ENCODE measurements at places on chromosomes 13 and 19.

DNA sequence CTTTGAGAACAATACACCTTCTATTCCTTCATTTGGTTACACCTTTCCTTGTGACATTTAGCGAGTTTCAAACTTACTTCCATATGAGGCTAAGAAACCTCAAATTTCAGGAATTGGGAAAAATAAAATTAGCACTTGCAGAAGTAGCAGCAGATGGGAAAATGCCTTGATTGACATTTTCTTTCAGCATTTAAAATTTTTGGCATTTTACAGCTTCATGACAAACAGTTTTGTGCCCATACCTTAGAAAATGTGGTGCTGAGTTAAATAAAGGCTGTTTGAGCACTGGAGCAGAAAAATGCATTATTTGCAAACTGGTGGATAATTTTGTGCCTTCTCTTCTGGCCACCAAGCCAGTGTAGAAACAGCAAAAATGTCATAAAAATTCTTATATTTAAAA is 95.4 kb downstream of the PCDH17 start:
- DNase-seq: no peak

GRCh38 chr19:35166100-35167063 is 11.8 kb downstream of the FXYD5 start:
- no peak for DNase-seq

- DNase-seq: no peak
Measured at GRCh38 chr13:49836516-49836915, 44.0 kb upstream of the KPNA3 start.

- no peak for DNase-seq
Measured at GRCh38 chr13:33679658-33680012, 138.3 kb upstream of the RFC3 start.

- no peak for DNase-seq
Measured at GRCh38 chr19:38691938-38692457, 44.5 kb downstream of the ACTN4 start.

DNA sequence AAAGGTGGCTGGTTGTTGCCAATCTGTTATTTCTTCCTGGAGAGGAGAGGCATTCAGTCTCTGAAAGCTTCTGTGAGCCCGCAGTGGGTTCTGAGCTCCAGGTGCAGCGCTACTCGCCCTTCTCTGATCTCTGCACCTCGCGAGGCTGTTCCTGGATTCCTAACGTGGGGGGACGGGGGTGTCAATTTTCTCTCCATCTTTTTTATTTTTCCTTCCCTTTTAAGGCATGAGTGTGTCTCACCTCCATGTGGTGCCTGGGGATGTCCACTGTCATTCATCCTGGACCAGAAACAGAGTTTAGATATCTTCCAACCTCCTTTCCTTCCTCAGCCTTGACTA is 626 bp downstream of the ZNF233 start:
- no peak for DNase-seq

DNA sequence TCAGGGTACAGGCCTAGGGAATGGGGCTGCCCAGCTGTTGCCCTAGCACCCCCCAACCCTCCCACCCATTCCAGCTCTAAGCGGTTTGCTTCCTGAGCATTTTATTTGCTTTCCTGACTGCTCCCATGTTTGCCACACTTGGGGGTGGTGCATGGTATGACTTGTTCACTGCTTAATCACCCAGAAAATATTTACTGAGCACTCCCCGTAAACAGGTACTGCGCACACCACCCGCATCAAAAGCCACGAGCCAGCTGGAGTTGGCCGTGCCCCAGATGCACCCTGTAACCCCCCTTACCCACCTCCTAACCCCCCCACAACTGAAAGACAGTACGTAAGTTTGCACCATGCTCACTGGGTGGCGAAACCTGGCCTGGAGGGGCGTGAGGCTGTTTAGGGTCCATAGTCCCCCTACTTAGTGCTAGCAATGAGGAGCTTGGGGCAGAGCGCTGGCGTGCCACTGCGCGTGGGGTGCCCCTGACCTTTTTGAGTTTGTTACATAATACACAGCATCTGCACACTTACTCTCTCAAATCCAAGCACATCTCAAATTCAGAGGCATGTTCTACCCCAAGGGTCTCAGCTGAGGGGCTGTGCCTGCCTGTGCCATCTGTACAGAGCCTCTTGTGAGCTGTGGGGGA is 29.8 kb downstream of the DPF1 start:
- DNase-seq: no peak

GRCh38 chr13:32845952-32846950 is 170.0 kb upstream of the KL start:
- DNase-seq: no peak

GRCh38 chr19:40525234-40526051 is 51.2 kb upstream of the SHKBP1 start:
- no peak for DNase-seq
